ENCODE measurements at places on chromosomes 4 and X.
A peak's percentile ranks its signal among the peaks of the same experiment; 100 is the strongest.

GRCh38 chr4:85784947-85785346 is 310.0 kb downstream of the ARHGAP24 start:
- DNase-seq: no peak

DNA sequence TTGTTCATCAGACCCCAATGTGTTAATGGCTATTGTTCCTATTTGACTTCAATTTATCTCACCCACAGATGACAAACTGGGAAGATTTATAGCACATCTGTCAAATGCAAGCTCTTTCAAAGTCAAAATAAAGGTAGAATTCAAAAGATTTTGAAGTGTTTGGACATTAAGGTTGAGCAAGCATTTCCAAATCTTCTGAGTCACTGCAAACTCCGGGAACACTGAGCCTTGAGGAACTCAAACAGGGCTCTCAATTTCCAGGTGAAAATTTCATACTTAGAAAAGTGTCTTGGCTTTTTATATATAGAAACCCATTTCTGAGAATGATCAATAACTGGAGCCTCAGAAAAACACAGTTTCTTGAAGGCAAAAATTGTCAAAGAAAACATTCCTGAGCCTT is 199.5 kb upstream of the IGFBP7 start:
- no peak for DNase-seq

DNA sequence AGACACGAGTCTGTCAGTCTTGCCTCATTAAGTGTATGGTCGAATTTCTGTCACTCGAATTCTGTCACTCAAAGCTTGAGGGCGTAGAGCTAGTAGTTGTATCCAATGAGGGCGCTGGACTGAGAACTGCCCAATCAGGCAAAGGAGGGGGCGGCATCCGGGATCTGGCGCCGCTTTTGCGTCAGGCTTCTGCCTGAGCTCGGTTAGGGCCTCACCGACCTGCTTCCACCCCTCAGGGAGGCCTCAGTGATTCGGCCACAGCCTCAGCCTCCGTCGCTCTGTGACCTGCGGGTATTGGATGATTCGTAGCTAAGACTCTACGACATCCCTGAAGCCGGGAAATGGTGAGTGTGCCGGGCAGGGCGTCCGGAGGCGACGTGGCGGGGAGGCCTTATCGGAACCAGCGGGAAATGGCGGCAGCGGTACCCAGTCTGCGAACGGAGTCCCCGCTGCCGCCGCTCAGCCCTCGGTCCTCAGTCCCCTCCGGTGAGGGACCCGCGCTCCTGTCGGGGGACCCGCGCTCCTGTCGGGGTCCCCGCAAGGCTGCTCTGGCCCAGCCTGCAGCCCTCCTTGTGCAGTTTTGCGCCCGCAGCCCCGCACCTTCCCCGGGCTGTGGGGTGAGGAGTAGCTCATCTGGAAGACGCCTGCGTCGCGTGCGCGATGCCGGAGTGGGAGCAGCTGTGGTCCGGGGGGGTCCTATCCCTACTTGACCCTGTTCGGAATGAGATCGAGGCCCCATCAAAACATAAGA is 88.3 kb downstream of the ZNF718 start:
- DNase-seq: no peak

DNA sequence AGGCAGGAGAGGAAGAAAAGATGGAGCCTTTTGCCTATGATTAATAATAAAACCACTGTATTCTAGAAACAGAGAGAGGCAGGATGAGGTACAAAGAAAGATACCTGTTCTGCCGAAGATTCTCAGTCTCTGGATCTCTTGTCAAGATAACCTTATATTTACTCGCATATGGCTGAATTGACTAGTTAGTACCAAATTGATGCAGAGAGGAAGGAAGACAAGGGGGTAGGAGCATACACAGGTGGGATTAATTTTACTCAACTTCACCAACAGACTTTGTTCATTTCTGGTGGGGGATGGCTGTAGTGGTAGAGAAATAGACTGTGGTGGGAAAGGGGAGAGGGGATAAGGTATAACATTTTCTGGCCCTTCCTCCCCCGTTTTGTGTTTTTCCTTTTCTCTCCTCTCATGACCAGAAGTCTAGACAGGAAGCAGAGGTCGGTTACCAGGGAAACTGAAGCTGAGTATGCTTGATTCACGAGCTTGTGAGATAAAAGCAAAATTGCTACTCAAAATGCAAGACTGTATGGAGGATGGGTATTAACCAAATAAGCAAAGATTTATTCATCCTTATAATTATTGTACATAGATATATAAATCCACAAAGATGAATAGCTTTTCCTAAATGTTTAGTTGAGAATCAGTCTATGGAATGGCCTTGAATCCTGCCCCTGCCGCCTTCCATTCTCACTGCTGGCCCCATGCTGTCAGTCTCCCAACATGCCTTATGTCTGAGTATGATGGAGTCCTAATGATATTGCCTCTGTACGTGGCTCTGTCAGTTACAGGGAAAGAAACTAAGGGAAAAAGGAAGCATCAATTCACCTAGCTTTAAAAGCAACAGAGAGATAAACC is 17.8 kb upstream of the PAGE2B start:
- DNase-seq: peak; percentile 56

DNA sequence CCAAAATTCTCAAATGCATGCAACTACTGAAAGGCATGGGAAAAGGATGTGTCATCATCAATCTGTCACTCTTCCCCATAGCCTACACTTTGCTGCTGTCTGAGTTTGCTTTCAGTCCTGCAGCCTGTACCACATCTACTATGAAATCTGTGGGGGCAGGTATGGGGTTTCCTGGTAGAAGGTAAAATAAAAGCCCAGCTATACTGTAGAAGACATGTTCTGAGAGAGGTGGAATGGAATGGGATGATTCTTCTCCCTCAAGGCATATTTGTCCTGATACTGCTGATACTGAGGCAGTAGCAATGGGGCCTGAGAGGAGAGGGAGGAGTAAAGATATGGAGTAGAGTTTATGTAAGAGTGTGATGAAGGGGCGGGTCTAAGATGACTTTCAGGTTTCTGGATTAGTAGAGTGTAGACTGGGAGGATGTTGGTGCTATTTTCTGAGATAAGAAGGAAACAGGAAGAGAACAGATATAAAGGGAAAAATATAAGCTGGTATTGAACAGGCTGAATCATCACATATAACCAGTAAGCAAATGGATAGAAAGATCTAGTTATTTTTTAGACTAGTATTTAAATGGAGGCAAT is 38.7 kb upstream of the GYPA start:
- no peak for DNase-seq

DNA sequence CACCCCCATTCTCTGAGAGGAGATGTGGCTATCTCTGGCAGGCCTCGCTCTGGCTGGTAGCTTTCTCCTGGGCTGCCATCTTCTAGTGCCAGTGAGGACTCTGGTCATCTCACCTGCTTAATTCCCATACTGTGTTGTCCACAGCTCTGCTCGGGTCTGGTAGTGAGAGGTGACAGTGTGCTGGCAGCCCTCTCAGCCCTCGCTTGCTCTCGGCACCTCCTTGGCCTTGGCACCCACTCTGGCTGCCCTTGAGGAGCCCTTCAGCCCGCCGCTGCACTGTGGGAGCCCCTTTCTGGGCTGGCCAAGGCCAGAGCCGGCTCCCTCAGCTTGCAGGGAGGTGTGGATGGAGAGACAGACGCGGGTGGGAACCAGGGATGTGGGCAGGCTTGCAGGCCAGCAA is 52.7 kb downstream of the CPLX1 start:
- no peak for DNase-seq

GRCh38 chrX:69539437-69539836 is 35.3 kb downstream of the NALF2 start:
- no peak for DNase-seq

DNA sequence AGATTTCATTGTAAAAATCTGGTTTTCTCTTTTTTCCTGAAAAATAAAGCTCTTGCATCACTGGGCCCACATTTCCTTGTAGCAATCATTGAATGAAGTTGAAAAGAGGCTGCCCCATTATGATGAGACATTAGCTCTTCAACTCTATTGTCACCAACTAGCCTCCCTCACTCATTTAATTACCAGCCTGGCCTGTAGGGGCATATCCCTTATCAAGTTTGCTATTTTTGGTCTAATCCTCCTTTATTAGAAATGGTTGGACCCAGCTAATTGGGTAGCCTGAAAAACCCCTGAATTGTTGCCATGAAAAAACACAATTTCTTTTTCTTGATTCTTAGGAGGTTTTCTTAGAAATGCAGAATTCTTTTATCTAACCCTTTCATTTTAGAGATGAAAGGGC is 164.6 kb upstream of the CASK start:
- no peak for DNase-seq

GRCh38 chr4:4182835-4183568 is 43.7 kb downstream of the OTOP1 start:
- no peak for DNase-seq

DNA sequence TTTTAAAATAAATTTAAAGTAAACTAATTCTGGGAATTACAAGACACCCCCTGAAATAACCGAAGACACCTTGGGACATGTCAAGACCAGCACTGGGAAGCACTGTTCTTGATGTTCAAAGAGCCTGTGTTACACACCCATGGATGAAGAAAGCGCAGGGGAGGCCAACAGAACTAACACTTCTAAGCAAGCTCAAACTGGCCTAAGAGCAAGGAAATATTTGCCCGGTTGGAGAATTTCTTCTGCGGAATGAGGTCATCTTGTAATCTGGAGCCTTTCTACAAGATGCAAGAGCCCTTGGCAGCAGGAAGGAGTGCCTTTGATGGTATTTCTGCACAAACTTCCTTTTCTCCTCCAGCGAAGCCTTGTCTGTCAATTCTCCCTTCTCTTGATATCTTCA is 9.3 kb upstream of the EFHC2 start:
- DNase-seq: no peak

- DNase-seq: no peak
These were observed 55.9 kb downstream of the STARD8 start for GRCh38 chrX:68703369-68703768.

DNA sequence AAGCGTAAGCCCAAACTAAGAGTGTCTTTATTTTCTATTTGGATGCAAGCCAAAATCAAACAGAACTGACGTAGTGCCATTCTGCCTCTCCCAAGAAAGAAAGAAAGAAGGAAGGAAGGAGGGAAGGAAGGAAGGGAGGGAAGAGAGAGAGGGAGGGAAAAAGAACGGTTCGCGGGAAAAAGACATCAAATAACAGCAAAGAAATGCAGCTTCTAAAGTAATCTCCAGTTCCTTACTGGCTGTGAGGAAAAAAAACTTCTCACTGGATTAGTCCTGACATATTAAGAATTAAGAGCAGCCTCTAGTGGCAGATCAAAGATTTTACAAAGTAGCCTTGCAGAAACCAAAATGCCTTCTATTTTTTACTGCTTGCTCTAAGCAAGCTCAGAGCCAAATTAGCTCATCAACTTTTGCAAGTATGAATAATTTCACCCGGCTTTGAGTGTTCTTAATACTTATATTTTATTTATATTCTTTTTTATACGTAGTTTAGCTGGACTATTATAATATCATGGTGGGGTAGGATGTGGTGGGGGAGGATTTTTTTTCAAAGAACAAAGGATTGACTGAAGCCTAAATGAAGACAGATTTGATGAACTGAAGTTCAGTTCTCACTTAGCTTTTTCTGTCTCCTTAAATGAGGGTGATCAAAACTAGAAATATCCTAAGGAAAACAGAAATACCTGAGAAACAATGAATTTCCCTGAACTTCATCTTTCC is 36.6 kb downstream of the PITX2 start:
- DNase-seq: no peak

DNA sequence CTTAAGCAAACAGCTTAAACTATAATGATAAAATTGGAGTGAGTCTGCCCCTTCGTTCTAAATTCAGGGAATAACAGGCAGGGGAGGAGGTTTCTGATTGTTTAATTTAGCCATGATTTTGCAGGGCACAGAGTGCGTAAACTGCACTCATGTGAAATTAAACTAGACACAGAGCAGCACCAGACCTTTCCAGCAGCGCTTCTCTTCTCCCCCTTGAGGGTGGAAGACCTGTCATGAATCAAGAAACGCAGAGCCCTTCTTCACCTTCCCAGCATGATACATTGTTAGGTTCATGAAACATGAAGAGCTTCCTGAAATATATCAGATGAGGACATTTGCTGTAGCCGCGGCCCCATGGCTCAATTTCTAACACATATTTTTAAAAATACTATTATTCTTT is 63.1 kb downstream of the FAM114A1 start:
- DNase-seq: no peak

- no peak for DNase-seq
These were observed 277.9 kb downstream of the ADGRA3 start for GRCh38 chr4:22237846-22238494.

GRCh38 chr4:170134821-170135220 is 45.1 kb upstream of the AADAT start:
- DNase-seq: no peak

DNA sequence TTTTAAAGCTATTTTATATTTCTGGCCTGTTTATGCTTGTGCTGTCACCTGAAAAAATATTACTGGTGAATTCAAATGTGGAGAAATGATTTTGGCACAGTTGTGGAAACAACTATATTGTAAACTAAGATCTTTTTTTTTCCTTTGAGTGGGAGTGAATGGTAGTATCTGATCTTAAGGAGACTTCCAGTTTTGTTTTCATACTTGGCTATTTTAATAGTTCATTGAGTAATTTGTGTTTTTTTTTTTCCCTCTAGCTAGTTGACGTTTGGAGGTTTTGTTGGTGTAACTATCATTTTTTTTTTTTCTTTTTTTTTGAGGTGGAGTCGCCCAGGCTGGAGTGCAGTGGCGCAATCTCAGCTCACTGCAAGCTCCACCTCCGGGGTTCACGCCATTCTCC is 10.5 kb downstream of the STAG2 start:
- no peak for DNase-seq

DNA sequence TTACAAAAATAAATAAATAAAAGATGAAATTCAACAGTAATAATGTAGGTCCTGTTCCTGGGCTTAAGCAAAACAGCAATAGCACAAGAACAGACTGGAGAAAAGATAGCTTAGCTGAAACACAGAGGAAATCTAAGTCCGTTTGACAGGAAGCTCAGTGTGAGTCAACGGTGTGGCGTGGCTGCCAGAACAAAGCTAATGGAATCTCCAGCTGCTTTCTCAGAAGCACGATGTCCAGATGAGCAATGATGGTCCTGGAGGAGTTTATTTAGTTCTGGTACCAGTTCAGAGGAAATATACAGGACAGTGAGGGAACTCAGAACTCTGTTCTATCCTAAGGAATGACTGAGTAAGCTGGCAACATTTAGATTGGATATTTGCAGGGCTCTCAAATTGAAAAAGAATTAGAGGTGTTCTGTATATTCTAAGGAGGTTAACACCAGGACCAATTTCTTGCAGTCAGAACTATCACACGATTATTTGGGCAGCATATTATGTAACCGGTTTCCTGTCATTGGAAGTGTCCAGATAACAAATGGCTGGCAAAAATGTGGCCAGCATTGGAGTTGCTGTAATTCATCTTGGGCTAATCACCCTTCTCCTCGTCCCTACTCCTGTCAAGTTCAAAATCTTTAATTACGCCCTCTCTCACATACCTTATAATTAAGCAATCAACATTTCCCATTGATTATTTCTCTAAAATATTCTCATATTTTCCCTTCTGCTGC is 12.7 kb downstream of the GAB3 start:
- peak; percentile 53 for DNase-seq

GRCh38 chr4:40923316-40924095 is 173.8 kb downstream of the NSUN7 start:
- DNase-seq: no peak

DNA sequence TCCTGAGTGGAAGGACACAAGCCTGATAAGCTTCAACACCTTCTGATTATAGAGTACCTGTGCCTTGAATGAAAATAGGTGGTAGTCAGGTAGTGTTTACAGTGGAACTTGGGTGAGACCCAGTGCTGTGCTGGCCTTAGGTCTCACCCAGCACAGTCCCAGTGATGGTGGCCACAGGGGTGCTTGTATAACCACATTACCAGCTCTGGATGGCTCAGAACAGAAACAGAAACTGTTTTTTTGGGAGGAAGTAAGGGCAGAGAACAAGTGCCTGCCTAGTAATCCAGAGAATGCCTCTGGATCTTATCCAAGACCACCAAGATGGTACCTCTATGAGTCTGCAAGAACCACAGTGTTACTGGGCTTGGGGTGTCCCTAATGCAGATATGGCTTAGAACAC is 171.5 kb upstream of the DIPK2B start:
- DNase-seq: no peak
